ENCODE measurements at places on chromosomes 11 and 22. TPM values are rescaled to one million over a fixed set of nuclear protein-coding genes. Genes with fewer than 3 reads are reported as not detected.

The DGCR6 gene
- 2.3 TPM for total RNA-seq

The THRSP gene
- 3.5 TPM for total RNA-seq

The LARGE2 gene
- not detected for total RNA-seq

The APOL5 gene
- 1.1 TPM for total RNA-seq

The ANGPTL5 gene
- total RNA-seq: not detected

The TMEM191B gene
- total RNA-seq: 3.1 TPM

The TRIM49 gene
- not detected for total RNA-seq

The HEPHL1 gene
- total RNA-seq: not detected

The CATSPER1 gene
- not detected for total RNA-seq
